ENCODE measurements at places on chromosomes 12 and 14.

DNA sequence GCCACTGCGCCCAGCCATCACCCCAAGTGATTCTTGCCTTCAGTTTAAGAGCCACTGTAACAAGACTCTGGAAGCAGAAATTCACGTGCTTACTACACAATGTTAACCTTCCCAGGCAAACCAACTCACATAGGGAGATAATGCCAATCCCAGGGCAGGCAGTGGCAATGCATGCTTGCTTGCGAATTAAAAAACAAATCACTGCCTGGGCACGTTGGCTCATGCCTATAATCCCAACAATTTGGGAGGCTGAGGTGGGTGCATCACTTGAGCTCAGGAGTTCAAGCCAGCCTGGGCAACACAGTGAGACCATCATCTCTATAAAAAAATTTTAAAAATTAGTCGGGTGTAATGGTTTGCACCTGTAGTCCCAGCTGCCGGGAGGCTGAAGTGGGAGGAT lies 37.8 kb upstream of the P2RX4 start:
- DNase-seq: no peak

DNA sequence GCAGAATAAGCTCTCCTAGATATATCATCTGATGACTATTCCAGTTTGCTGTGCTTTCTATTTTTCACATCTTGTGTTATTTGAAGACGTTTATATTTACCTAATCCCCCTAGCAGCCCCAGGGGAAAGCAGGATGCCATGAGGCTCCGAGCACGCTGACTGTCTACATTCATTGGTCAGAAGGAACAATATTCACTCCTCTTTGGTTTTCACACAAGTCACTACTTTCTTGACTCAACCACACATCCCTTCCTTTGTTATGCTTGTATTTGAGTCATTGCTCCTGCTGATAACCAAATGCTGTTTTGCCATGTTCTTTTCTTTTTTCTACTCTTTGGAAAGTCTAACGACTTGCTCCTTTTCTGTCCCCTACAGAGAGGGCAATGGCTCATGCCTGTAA lies 86.5 kb upstream of the SLC38A2 start:
- DNase-seq: no peak

- no peak for DNase-seq
Measured at GRCh38 chr12:87720967-87721366, 308.2 kb downstream of the C12orf50 start.

DNA sequence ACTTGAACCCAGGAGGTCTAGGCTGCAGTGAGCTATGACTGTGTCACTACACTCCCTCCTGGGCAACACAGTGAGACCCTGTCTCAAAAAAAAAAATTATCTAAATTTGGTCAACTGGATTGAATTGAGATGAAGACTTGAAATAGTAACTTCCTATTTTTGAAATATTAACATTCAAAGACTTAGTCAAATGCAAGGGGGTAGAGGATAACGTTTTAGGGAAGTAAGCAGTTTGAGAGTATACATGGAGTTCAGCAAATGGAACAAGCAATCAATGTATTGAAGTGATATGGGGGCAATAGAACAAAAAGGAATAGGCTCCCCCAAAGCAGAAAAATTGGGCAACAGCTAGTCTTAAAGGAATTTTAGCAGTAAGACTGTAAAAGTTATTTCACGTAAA lies 4.6 kb upstream of the MFAP5 start:
- DNase-seq: no peak

DNA sequence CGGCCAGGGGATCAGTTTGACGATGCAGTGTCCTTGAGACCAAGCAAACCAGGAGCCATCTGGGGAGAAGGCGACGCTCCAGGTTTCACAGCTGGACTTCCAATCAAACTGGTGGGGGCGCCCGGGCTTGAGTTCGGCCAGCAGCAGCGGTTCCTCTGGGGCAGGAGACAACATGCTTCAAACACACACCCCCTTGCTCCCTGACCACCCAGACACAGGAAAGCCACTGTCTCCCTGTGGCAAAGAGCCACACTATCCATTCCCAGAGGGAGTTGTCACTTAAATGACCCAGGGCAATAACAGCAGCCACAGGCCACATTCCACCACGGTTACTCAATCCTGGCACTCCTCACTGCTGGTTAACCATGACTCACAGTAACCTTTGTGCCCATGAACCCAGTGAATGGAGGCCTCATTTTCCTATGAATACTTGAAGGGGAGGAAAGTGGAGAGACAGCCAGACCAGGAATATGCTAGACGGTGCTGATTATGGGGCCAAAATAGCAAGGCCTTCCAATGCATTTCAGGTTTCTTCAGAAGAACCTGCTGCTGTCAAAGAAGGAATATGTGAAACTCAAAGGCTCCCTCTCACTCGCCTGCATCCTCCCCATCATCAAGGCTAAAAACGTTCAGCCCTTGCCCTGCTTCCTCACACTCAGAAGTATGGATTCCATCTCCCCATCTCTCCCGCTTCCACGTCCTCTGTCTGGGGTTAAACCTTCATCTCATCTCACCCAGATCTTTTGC lies 8.5 kb downstream of the WSB2 start:
- DNase-seq: no peak

DNA sequence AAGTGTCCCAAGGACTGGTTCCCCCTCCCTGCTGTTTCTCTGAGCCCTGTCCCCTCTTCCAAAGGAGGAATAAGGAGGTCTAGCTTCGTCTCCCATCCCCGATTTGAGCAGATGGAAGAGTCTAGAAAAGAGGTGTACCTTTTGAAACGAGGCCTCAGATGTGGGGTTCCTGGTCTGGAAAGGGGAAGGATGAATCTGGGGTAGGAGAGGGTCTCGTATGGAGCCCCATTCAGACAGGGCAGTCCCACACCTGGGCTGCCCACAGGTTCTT lies 13.3 kb downstream of the MEG3 start:
- no peak for DNase-seq

DNA sequence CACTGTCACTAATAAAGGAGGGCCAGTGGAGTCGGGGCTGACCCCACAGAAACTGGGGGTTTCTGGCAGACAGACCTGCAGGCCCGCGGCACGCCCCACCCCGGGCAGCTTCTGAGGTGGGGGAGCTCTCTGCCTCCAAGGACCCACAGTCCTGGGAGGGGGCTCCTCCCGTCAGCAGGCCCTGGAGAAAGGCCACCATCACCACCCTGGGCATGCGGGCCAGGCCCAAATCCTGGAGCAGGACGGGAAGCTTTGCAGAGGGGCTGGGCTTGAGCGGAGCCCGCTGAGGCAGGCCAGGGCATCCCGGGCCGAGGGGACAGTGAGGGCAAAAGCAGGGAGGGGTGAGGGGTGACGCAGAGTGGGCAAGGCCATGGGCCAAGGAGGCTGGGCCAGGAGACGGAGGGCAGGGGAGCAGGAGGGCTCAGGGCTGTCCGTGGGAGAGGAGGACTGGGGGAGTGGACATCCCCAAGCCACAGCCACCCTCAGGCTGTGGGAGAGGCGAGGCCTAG lies 11.1 kb upstream of the GPR132 start:
- no peak for DNase-seq

- DNase-seq: no peak
Measured at GRCh38 chr12:47378907-47379306, 299.1 kb upstream of the AMIGO2 start.

DNA sequence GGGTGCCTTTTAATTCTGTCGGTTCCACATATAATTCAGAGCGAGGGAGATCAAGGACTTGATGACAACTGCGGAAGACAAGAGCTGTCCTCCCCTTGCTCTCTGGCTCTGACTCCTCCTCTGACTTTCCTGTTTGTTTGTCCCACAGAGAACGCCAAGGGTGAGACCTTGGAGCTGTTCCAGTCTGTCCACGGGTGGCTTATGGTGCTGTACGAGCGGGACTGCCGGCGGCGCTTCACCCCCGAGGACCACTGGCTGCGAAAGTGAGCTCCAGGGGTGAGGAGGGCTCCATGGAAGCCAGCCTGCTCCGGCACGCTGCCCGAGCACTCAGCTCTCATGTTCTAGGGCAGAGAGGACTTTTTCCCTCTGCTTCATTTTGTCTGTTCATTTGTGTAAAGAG lies 32.8 kb downstream of the UBE3B start:
- no peak for DNase-seq

- DNase-seq: no peak
Measured at GRCh38 chr12:116538682-116539305, 20.4 kb upstream of the MAP1LC3B2 start.

DNA sequence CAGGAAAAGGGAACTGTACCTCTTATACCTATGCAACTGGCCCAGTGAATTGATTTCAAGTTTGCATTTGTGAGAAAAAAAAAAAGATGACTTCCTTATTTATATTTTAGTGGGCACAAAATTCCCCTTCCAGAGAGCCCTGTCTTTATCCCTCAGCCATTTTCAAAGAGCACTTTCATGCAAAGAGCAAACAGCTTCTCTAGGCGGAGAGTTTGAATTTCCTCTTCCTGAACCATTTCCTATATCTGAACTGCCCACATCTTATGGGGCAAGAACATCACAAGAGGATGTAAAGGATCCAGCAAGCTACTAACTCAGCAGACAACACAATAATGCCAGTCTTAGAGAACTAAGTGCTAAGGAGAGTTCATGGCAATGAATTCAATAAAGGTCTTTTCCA lies 22.3 kb upstream of the PLXNC1 start:
- no peak for DNase-seq

GRCh38 chr12:7645395-7646177 lies 20.1 kb downstream of the APOBEC1 start:
- peak; percentile 9 for DNase-seq

DNA sequence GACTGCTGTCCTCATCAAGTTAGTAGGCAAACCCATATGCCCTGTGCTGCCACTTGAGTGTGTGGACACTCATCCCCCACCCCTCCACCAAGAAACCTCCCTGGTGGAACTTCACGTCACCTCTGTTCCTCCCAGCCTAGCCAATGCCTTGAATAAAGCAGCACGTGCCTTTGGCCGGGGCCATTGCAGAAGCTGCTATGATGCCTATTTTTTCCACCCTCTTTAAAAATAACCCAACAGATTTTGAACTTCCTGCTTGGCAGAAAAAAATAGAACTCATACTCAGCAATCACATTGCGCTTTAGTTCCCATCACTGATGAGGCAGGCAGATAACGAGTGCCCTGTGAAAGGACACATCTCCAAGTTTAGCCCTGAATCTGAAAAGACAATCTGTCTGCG lies 23.1 kb upstream of the PWP1 start:
- DNase-seq: no peak

GRCh38 chr12:71536279-71536938 lies 96.8 kb downstream of the LGR5 start:
- DNase-seq: no peak

DNA sequence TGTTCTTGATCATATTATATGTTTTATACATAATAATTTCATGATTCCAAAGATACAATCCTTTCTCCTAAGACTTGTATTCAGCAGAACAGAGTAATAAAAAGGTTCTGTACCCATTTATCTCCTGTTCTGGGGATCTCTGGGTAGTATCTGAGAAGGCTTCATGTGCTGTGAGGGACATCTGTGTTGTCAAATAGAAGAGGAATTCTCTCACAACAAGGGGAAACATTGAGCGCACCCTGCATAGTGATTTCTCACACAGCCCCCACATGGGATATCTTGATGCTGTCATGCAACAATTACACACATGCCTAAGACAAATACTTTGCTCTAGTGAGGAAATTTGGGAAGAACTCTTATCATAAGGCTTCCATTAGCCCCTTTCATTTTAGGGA lies 101.8 kb upstream of the ATF1 start:
- no peak for DNase-seq

GRCh38 chr12:130576371-130576816 lies 139.7 kb downstream of the RIMBP2 start:
- no peak for DNase-seq

DNA sequence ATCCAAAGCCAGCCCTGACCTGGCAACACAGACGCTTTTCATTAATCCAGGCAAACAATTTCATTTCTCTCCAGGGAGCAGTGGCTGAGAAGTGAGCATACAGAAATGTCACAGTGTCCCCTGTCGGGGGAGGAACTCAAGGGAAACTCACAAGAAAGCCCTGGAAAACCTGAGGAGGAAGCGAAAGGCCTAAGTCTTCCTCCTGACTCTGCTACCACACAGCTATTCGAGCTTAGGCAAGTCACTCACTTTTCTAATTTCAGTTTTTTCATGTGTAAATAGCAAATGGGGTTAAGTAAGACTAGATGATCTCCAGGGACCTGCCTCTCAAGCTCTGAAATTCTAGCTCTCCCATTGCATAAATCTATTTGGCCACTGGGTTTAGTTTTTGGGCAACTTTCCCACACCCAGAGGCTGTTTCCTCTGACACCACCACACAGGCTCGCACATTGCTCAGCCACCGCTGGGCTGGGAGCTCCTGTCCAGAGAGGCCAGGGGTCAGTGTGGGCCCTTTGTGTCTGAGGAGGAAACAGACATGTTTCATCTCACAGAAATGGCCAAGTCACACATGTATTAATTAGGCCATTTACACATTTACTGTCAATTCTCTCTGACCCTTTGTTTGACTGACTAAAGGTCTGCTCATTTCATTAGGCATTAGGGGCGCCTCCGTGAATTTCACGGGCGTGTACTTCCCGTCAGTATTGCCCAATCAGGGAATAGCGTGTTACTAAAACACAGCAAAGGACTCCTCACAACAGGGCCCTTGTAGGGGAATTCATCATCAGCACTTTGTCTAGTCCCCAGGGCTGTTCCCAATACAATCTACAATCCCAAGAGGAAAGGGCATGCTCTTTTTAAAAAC lies 9.8 kb upstream of the PNMA1 start:
- DNase-seq: no peak

DNA sequence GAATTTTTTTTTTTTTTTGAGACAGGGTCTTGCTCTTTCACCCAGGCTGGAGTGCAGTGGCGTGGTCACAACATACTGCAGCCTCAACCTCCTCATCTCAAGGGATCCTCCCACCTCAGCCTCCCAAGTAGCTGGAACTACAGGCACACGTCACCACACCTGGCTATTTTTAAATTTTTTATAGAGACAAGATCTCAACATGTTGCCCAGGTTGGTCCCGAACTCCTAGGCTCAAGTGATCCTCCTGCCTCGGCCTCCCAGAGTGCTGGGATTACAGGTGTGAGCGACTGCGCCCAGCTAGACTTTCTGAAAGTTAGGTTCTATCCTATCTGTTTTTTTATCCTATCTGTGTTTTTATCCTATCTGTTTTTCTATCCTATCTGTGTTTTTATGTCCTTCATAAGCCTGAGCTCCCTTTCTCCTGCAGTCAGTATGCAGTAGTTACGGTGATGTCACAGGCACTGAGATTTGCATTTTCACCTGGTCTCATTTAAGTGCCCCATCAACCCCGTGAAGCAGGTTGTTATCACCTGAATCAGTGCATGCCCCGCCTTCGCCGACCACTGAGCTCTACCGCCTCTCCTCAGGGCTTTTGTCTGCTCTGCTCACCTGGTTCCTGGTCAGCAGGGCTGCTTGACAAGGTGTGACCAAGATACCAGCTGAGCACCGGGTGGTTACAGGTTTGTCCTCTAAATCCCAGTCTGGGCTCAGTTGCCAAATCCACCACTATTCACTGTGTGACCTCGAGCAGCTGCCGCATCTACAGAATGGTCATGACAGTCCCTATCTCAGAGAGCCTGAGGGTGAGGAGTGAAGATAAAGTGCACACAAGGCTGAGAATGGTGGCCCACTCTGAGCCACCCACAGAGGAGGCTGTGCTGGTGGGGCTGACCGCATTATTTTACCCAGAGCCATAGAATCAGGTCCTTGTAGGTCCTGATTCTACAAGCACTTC lies 33.1 kb downstream of the SYNDIG1L start:
- DNase-seq: no peak
